ENCODE measurements at places on chromosomes 5 and 9.

- DNase-seq: no peak
These were observed 18.2 kb downstream of the PPP2R2B start for GRCh38 chr5:146860213-146860893.

DNA sequence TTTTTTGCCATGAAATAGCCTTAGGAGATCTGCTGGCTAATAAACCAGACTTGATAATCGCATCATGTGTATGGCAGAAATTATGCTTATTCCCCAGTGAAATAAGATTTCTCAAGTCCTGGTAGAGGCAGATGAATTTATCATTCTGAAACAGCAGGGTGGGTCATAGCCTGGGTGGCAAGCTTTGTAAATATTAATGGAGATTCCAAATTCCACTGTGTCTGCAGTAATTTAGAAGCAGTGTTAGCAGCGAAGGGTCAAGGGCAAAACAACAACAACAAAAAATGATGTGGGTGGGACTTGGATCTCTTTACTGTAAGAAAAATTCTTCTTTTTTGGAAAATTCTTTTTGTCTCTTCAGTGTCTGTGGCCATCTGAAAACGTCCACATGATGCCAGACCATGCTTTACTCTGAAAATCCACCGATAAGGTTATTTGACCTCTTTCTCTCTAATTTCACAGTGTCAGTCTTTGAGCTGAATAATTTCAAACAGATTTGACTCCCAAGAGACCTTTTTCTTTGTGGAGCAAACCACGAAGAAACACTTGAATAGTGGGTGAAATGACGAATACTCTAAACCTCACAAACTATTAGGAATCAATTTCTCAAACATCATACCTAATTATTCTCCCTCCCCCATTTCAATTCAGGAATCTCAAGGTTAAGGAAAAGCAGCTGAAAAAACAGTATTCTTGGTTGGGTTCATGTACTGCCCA lies 106.0 kb upstream of the RPS23 start:
- no peak for DNase-seq

GRCh38 chr9:89912605-89912953 lies 307.8 kb downstream of the GADD45G start:
- no peak for DNase-seq

GRCh38 chr5:117065800-117066199 lies 491.2 kb upstream of the SEMA6A start:
- DNase-seq: no peak

GRCh38 chr9:119164716-119165115 lies 204.5 kb downstream of the BRINP1 start:
- no peak for DNase-seq

GRCh38 chr9:3087697-3088096 lies 243.8 kb upstream of the PUM3 start:
- no peak for DNase-seq

GRCh38 chr5:132905938-132906337 lies 32.5 kb downstream of the LEAP2 start:
- DNase-seq: no peak

DNA sequence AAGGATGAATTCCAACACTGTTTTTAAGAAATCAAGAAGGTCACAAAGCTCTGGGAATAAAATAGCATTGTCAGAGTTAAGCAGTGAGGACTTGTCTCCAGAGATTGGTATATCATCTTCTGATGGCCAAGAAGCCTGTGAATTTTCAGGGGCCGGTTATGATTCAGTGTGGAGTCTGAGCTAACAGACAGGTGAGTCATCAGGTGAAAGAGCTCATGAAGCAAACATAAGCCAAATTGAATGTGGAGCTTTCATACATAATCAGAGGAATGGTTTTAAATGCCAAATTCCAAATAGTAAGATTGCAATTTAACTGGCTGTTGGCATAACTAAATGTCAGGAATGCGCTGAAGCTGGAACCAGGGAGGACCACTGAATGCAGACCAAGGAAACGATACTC lies 494.2 kb downstream of the MTRR start:
- no peak for DNase-seq

GRCh38 chr9:122446819-122447484 lies 30.8 kb downstream of the OR1J1 start:
- no peak for DNase-seq

DNA sequence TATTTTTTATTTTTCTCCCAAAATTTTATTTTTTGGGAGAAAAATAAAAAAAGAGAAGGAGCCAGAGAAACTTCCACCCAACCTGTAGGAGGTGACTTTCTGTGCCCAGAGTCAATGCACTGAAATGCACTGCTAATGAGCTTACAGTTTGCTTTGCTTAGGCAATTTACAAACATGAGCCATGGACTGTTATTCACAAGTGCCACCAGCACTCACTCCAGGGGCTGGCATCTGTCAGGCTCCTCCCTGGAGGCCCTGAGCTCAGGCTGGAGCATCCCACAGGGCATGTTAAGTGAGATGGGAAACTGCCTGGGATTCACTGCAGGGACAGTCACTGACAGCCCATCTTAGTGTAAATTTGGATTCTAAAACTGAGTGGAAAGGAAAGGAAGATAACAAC lies 74.9 kb downstream of the FANCC start:
- no peak for DNase-seq

DNA sequence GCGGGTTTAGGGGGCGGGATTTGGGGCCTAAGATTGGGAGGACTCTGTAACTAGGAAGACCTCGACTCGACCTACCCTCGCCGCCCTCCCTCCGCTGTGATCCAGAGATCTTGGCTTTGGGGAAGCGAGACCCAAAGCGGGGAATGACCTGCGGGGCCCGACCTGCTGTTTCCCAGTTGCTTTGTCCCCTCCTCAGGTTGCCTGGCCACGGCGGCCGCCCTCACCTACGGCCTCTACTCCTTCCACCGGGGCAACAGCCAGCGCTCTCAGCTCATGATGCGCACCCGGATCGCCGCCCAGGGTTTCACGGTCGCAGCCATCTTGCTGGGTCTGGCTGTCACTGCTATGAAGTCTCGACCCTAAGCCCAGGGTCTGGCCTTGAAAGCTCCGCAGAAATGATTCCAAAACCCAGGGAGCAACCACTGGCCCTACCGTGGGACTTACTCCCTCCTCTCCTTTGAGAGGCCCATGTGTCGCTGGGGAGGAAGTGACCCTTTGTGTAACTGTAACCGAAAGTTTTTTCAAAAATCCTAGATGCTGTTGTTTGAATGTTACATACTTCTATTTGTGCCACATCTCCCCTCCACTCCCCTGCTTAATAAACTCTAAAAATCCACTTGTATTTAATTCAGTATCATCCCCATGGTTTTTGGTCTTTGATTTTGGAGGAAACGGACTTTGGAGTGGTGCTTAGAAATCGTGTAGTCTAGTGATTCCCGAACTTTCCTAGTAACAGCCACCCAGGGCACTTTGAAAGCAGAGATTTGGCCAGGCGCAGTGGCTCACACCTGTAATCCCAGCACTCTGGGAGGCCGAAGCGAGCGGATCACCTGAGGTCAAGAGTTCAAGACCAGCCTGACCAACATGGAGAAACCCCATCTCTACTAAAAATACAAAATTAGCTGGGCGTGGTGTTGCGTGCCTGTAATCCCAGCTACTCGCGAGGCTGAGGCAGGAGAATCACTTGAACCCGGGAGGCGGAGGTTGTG lies 878 bp downstream of the HIGD2A start:
- no peak for DNase-seq

- DNase-seq: no peak
These were observed 43.1 kb downstream of the HRH2 start for GRCh38 chr5:175700991-175701390.

DNA sequence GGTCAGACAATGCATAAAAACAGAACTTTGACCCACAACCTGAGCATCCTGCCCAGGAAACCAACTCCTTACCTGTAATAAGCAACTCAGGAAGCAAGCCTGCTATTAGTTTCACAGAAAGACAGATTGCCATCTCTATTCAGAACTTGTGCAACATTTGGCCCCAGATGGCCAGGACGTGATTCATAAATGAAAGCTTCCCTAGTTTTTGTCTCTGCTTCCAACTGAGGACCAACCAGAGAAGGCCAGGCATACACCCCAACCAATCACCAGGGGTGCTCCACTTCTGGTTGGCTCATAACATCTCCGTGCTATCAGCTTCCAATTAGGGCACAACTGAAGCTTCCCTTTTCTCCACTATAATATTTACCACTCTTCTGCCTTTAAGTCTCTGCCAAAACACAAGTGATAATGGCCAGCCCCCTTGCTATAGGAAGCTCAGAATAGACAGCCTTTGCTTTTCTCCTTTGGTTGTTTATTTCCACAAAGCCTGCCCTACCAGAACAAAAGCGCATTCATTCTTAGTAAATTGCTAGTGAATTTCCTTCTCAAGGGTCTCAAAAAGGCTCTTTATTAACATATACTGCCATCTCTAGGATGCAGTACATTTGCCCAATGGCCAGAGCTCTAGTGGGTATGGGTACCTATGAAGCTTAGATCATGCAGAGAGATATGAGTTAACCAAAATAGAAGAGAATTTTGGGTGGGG lies 289.7 kb upstream of the DAP start:
- no peak for DNase-seq

- no peak for DNase-seq
These were observed 5.7 kb upstream of the OLFM1 start for GRCh38 chr9:135081731-135082130.

DNA sequence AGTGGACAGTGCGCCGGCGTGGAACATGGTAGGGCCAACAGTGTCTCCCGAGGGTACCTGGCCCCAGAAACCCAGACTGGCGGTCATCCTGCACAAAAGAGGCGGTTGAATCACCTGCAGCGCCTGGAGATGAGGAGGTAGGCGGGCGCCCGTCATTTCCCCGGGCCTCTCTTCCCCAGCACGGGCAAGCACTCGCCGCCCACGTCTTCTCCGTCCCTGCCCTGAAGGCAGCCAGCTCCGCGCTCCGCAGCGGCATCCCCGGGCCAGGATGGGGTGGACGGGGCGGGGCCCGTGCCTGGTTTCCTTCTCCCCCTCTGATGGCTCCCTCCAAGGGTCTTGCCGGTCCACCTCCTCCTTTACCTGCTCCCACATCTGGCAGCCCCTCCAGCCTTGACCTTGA lies 27.1 kb upstream of the N4BP3 start:
- DNase-seq: no peak

DNA sequence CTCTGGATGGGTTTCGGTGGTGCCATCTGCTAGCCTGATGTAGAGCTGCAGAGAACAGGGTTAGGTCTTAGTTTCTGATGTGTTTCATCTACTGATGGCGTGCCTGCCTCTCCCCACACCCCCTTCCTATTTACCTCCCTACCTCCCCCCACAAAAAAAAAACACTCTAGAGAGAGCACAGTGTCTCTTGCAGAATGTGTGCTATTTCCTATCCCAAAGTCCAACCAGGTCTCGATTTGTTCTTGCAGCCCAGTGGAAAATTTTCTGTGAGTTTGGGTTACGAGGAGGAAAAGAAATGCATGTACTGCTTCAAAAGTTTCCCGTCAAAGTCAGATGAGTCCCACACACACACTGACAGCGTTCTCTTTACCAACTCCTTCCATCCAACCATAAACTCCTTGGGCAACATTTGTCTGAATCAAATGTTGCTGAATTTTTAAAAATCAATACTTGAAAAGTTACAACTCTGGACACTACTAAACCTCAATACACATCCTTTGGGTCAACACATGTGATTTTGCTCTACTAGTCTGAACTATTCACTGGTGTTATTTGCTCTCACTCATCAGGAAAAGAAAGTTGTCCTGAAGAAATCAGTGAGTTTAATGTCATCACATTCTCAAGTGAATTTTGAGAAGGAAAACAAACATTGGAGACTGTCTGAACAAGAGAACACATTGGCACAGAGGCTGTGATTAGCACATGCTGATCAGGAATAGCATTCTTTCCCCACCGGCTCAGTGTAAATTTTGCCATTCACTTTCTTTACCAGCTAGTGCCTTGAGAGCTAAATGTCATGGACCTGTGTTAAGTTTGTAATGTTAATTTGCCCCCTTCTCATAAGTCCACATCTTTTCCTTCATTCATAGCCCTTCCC lies 84.1 kb downstream of the MAMDC2 start:
- no peak for DNase-seq

DNA sequence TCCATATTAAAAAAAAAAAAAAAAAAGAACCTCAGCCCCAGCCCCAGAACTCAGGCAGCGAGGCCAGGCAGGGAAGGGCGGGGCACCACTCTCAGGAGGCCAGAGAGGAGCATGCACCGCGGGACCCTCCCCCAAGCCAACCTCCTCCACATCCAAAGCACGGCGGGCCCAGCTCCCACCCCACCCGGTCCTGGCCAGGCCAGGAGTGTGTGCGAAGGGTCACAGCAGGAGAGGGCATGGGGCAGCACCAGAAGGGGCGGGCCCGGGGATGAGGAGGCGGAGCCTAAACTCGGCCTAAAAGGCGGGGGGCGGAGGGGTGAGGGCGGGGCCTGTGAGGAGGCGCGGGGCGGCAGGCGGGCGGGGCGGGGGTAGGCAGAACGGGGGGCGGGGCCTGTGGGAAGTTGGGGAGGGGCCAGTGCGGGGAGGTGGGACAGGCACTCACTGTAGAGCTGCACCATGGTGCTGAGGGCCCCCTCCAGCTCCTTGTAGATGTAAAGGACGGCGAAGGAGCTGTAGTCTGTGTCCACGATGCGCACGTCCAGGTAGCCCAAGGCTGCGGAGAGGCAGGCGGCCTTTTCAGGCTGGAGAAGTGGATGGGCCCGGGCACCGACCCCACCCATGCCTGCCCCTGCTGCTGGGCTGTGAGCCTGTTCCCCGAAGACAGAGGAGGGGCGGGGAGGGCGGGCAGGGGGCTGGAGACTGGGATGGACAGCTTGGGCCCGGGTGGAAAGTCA lies 1.2 kb downstream of the LCN15 start:
- DNase-seq: peak; percentile 61

DNA sequence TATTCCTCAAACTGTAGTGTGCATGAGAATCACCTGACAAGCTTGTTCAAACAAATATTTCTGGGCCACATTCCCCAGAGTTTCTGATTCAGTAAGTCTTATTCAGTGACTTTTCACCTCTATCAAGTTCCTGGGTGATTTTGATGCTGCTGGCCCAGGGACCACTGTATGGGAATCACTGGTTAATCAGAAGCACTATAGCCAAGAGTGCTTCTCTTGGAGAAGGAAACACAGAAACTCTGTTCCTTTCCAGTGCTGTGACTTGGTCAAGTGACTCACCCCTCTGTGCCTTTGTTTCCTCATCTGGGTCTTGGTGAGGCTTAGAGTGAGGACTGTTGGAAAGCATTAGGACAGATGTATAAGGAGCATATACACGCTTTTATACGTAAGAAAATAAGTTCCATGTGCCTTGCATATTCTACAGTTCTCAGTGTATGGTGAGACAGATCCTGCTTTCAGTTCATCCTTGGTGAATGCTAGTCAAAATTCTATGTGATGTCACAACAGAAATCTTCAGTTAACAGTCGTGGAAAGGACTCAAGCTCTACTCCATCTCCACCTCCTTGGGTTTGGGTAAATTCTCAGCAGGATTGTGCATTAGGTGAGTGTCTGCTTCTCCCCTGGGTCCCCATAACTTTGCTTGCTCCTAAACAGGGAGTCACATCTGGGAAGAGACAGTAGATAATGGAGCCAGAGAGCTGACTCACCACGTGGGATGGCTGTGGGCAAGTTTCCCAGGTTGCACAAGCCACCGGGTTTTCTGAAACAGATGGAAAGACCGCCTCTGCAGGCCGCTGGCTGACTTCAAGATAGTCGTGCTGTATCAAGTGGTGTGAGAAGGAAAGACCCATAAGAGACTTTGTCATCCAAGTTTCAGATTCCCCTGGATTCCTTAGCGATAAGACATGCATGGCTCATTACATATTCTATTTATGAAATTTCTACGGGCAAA lies 117.0 kb downstream of the NXNL2 start:
- no peak for DNase-seq

Measured in CD4-positive, alpha-beta T cell treated with Interleukin-6 for 4 hours (primary cell).